ENCODE measurements at places on chromosomes 3 and 15.

GRCh38 chr3:191987831-191988350 lies 526.9 kb downstream of the PYDC2 start:
- no peak for DNase-seq

DNA sequence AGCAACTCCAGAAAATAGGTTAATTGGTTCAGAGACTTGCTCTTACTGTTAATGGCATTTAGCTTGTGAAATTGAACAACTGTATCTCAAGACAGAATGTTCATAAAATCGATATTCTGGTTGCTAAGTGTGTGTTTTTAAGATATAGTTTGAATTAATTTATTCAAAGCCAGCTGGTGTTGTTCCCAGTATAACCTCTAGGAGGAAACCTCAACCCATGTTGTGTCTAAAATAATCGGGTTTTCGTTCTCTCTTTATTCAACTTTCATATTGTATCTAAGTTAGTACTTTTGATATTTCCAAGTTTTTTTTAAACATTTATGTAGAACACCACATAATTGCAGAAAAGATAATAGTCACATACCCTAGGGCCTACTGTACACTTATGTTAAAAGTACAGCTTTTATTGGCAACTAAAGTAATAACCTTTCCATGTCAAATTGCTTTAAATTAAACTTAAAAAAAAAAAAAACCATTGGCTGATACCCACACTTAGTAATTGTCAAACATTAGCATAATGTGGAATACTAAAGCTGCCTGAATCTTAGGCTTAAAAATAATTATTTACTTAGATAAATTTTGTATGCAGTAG lies 90.9 kb downstream of the SAMMSON start:
- DNase-seq, result no peak

GRCh38 chr15:55823699-55824340 lies 80.9 kb upstream of the PRTG start:
- no peak for DNase-seq

- DNase-seq, result no peak
Observed at GRCh38 chr3:193788189-193788991, 195.4 kb downstream of the OPA1 start.

DNA sequence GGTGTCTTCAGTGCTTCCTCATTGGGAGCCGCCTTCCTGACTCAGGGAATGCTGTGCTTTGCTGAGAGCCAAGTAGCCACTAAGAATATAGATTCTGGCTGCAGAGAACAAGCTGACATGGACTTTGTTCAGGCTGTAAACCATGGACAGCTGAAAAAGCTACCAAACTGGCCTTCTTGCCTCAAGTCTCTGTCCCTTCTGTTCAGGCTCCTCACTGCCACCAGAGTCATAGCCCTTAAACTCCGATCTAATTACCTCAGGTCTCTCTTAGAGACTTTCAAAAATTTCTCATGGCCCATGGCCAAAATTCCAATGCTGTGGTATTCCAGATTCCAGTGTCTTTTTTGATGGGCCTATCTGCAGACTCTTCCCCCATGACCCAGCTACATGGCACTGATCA lies 19.4 kb upstream of the PTX3 start:
- DNase-seq, result no peak

DNA sequence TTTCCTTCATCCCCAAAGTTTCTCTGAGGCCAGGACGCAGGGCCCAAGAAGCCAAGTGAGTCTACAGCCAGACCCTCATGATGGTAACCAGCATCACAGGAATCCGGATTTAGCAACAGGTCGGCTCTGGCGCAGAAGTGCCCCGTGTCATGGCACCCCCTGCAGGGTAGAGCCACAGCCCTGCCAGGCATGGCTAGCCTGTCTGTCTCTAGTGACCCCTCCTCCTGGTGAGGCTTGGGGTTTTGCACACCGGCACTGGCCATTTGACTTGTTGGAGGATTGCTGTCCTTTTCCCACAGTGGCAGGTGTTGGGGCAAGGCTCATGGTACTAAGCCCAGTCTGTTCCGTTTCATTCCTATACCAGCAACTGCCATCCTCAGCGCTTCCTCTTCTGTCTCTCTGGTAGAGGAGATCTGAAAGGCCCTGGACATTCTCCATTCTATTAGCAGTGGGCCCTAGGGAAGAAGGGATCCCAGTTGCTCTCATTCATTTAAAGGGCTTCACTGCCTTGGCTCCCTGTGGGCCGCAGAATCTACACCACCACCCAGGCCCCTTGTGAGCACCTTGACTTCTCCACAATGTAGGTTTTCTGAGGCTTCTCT lies 9.4 kb upstream of the CHAC1 start:
- DNase-seq, result no peak

- no peak for DNase-seq
Observed at GRCh38 chr3:78978037-78978436, 789.8 kb downstream of the ROBO1 start.

- DNase-seq, result no peak
Observed at GRCh38 chr3:15310491-15311370, 21.7 kb downstream of the SH3BP5 start.

DNA sequence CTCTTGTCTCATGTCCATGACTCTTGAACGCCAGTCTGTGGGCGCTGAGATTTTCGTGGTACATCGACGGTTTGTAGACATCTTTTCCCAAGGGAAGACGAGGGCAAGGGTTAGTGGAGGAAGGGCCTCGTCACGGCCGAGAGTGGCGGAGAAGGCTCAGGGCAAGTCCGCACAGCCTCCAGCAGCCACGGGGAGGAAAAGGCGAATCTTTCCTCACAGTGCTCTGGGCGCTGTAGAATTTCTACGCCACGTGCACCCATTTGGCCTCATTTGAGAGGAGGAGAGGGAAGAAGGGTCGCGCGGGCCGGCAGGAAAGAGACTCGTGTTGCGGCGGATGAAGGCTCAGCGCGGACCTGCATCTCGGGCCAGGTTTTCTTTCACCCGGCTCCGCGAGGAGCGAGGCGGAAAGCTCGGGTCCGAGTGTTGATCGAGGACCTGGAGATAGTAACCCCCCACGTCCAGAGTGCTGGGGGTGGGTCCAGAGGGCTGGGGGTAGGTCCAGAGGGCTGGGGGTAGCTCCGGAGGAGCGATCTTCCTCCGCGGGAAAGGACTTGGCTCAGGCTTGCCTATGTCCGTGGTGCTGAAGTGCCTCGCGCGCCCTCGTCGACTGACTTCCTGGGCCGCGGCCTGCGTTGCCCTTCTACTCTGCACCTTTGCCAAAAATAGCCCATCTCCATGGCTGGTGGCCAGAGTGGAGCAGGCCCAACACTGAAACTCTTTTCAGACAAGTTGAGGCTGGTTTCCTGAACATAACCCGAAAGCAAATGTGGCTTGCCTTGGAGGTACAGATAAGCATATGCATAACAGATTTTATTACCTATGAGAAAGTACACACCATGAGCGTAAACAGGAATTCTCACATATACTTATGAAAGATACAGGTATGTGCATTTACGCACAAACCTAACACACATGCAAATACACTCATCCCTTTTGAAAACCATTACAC lies 1.1 kb downstream of the SLC35G2 start:
- no peak for DNase-seq

DNA sequence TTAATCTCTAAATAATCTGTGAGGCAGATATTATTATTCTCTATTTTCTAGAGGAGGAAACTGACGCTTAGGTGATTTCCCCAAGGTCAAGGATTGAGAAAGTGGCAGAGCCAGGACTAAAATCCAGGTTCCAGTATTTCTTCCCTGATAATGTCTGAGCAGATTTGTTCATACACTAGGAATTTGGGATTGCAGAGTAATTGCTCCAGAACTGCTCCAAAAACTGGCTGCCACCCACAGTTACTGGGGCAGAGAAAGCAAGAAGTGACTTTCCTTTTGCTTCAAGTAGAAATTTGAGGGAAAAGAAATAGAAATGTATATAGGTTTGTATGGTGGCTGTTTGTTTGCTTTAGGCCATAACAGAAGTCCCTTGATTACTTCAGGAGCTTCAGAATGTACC lies 60.6 kb downstream of the SLC12A8 start:
- no peak for DNase-seq

GRCh38 chr3:17151598-17152373 lies 267.0 kb downstream of the PLCL2 start:
- peak; percentile 61 for DNase-seq

DNA sequence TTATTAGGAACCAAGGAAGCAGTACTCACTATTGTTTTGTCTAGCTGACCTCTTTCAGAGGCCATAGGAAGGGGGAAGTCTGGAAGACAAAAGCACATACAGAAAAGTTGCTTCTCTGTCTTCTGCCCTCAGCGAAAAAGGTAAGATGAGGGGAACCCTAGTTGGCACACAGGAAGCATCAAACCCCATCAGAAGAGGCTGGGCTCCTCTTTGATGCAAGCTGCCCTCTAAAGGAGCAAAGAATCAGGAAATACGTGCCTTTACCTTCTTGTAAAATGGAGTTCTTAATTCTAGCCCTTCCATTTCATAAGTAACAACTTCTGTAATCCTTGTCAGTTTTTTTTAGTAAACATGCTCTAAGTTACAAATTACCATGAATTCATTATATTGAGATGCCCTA lies 12.5 kb downstream of the SPINK8 start:
- no peak for DNase-seq

- DNase-seq, result no peak
Observed at GRCh38 chr3:136938334-136938733, 19.4 kb upstream of the IL20RB start.

DNA sequence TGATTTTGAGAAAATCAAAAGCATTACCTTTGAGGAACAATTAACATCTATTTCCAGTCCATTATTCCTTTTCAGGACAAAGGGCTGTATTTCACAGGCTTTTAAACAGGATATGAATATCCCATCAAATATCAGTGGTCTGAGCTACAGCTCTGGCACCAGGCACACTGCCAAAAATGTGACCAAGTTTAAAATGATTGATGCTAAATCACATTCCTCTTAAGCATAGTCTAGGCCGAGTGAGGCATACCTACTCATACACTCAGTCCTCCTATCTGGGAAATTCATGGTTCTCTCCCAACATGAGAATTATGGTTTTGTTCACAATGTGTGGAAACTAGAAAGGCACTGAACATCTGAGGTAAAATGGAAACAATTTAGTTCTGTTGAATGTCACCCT lies 683.5 kb downstream of the TUSC7 start:
- DNase-seq, result no peak

- no peak for DNase-seq
Observed at GRCh38 chr15:33001926-33002325, 192.6 kb downstream of the FMN1 start.

- DNase-seq, result no peak
Observed at GRCh38 chr15:44186705-44187104, 8.4 kb downstream of the FRMD5 start.

- DNase-seq, result no peak
Observed at GRCh38 chr3:24166515-24166914, 221.4 kb downstream of the NR1D2 start.

DNA sequence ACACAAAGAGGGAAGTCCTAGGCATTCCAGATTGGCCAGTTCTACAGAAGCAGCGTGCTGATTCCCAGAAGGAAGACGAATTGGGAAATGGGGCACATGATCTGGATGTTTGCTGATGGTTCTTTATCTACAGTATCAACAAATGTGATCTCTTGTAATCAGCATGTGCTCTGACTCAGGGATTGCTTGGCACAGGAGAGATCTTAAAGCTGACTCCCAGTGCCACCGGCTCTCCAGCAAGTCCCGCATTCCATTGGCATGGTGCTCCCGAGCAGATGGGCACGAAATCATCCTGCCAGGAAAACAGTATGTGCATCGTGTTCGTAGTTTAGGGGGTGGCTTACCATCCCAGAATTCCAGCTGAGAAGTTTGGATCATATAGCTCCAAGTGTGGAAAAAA lies 259.9 kb upstream of the NR2F2 start:
- DNase-seq, result no peak

DNA sequence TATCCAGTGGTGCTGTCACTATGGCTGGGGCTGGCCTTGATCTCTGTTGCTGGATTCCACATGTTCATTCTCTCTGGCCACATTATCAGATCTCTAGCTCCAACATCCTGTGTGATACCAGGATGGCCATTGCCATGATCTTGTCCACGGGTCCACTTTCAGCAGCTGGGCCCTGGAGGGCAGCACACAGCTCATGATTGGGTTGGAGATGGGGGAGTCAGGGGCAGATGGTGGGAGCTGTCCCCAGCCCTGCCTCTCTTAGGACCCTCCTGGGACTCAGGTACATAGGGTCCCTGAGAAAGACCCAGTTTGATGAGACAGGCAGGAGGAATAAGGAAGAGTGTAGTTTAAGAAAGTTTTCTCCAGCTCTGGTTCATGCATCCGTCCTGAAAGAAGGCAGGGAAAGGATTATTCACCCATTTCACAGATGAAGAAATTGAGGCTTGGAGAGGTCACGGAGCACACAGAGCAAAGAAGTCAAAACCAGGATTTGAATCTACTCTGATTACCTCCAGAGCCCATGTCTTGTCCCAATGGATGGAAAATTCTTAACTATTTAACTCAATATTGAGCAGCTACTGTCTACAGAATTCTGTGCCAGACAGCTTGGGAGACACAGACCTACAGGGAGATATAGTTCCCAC lies 100.5 kb downstream of the LINGO1 start:
- DNase-seq, result no peak

- no peak for DNase-seq
Observed at GRCh38 chr3:111538111-111538510, 3.9 kb upstream of the CD96 start.

DNA sequence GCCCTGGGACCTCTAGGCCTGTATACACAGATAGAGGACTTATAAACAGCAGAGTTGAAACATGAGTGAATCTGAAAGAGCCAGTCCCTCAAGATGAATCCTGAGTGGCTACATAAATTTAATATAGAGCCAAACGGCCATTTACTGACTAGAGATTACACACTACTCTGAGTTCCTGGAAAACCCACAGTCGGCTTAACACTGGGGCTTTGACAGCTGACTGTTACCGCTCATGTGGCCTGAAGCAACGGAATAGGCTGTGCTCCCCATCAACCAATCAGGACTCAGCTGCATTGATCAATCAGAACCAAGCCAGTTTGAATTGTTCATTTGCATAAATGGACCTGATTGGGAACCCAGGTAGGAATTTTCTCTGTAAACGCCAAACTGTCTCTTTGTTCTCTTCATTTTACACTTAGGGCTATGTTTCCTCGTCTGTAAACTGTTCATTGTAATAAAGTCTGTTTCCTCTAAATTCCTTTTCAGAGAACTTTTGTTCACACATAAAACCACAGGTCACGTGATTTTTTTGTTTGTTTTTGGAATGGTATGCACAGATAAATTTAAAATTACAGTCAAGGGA lies 40.5 kb downstream of the CCNL1 start:
- DNase-seq, result no peak

DNA sequence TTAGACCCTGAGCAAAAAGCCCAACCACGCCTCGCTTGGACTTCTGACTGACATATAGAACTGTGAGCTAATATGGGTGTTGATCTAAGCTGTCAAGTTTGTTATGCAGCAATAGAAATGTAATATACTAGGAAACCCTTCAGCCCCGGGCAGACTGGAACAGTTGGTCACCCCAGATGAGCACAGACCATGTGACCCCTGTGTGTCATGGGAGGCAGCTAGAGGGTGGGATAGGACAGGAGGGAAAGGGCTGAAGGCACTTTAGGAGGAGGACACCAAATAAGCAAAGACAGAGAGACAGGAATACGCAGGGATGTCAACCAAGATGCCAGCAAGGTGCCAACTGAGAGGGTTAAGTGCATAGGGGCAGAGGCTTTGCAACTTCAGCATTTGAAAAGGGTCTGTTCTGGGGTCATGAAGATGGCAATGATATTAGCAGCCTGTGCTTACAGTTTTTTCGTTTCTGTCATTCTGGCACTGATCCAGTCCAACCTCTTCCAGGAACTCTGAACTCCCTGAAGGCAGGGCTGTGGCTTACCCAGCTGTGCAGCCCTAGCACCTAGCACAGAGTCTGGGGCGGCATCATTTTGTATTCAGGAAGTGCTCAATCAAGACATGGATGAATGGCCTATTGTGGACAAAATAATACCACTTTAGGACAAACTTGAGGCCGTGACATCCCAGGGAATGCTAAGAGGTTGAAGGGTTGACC lies 51.4 kb downstream of the HES1 start:
- DNase-seq, result no peak

- DNase-seq, result no peak
Observed at GRCh38 chr3:79018671-79019136, 749.1 kb downstream of the ROBO1 start.

All from stimulated activated CD8-positive, alpha-beta memory T cell treated with anti-CD3 and anti-CD28 coated beads, Interleukin-4, amount 100 ng/mL, for 1 hour (primary cell).